ENCODE measurements at places on chromosomes 5 and 9.

DNA sequence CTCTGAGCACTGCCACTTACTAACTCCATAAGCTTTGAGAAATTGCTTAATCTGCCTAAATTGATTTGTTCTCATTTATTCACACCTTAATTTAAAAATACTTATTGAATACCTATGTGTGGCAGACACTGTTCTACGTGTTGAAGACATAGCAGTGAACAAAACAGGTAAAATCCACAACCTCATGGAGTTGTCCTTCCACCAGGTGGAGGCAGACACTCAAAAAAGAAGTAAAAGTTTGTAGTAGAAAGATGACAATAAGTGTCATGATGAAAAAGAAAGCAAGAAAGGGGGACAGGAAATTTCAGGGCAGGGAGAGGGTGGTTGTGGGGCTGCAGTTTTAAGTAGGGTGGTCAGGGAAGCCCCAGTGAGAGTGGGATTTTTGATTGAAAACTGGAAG, 94.9 kb downstream of the SREK1 start:
- DNase-seq = no peak

DNA sequence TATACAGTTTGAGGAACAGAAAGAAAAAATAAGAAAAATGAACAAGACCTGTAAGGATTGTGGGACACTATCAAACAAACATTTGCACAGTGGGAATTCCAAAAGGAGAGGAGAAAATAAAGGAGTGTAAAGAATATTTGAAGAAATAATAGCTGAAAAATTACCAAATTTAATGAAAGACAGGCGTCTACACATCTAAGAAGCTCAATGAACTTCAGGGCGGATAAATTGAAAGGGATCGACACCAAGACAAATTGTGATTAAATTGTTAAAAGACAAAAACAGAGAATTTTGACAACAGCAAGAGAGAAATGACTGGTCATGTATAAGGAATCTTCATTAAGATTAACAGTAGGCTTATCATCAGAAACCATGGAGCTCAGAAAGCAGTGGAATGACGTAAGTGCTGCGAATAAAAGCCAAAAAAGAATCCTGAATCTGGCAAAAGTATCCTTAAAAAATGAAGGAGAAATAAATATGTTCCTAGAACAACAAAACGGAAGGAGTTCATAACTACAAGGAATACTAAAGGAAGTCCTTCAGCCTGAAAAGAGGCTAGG, 3.5 kb upstream of the SLC38A9 start:
- DNase-seq = no peak

DNA sequence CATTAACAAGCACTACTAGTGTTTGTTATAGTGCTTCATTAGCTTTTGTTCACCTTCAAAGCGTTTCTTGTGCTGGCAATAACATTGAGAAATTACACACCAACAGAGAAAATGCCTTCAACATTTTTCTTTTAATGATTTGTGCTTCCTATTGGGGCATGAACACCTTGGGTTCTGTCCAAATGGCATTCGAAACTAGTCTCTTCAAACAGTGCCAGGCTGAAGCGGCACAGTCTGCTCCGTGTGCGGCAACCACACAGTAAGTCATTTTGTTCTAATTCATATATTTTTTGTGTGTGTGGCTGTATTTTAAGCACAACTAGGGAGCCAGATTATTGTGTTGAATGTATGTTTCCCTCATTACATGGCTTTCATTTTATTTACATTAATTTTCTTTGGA, 414.7 kb upstream of the SGCD start:
- no peak for DNase-seq

DNA sequence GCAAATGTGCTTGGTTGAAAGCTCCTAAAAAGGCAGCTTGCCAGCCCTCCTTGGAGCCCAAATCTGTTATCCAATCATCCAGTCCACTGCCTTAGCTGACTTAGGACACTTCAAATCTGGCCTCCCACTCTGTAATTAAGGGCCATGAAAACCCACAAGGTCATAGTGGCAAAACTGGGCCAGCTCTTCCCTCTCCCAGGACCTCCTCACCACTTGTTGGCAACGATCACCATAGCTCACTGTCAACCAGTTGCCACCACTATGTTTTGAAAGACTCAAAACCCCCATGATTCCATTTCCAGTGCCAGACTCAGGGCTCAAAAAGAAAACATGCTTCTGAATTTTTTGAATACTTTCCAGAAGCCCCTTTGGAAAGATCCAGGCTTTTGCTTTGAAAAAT, 107.5 kb downstream of the NREP start:
- no peak for DNase-seq

- DNase-seq = no peak
These were observed 37.3 kb downstream of the ERCC6L2 start for GRCh38 chr9:95912773-95913172.

- DNase-seq = no peak
These were observed 5.6 kb upstream of the LCN2 start for GRCh38 chr9:128143525-128144238.

- no peak for DNase-seq
These were observed 601.0 kb downstream of the TLE1 start for GRCh38 chr9:81088341-81088740.

GRCh38 chr5:117496801-117497200, 922.2 kb upstream of the SEMA6A start:
- DNase-seq = no peak

- DNase-seq = no peak
These were observed 337.3 kb downstream of the SPATA31D1 start for GRCh38 chr9:82325907-82326306.

- no peak for DNase-seq
These were observed 73.2 kb downstream of the SIL1 start for GRCh38 chr5:139124774-139125520.

DNA sequence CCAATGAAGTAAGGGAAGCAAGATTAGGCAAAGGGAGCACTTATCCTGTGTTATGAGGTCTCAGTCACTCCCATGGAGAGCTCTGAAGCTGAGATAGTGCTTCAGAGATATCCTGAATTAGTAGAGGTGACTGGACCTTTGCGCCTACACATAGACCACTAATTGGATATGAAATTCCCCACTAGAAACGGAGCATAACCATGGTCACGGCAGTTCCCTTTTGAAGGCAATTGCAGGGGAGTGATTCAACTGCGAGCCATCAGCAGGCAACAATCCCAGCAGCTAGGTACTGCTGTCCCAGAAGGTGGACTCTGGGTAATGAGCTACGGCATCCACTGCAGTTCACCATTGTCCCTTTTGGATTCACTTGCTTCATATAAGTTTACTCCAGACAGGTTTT, 267.7 kb upstream of the RASA1 start:
- DNase-seq = no peak

- DNase-seq = no peak
These were observed 44.8 kb upstream of the CYLC2 start for GRCh38 chr9:102950346-102950745.

- DNase-seq = no peak
These were observed 116.1 kb upstream of the FSTL4 start for GRCh38 chr5:133728475-133728874.

All from Jurkat, Clone E6-1 (cell line).